ENCODE measurements at places on chromosomes 2 and 18.
A peak's percentile ranks its signal among the peaks of the same experiment; 100 is the strongest.

GRCh38 chr2:70789304-70790135 lies 923 bp downstream of the FIGLA start:
- DNase-seq, result no peak

DNA sequence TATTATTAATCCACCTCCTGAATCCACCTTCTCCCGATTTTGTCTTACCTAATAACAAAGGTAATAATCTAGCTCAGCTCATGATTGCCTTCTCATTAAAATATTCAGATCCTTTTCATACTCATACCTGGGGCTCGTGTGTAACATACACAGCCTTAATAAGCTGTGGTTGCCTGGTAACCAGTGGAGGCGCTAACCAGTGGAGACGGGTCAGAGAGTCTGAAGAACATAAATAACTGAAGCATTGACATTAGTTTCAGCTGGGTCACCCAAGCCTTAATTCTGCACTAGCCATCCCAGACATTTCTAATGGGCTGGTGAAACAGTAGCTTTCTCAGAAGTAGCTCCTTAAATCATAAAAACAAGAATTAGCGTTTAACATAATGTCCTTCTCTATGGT lies 14.8 kb upstream of the DTNA start:
- no peak for DNase-seq

GRCh38 chr18:40094441-40094840 lies 1860.6 kb upstream of the PIK3C3 start:
- peak; percentile 64 for DNase-seq

- peak; percentile 31 for DNase-seq
These were observed 1113.6 kb upstream of the PIK3C3 start for GRCh38 chr18:40841467-40841866.

DNA sequence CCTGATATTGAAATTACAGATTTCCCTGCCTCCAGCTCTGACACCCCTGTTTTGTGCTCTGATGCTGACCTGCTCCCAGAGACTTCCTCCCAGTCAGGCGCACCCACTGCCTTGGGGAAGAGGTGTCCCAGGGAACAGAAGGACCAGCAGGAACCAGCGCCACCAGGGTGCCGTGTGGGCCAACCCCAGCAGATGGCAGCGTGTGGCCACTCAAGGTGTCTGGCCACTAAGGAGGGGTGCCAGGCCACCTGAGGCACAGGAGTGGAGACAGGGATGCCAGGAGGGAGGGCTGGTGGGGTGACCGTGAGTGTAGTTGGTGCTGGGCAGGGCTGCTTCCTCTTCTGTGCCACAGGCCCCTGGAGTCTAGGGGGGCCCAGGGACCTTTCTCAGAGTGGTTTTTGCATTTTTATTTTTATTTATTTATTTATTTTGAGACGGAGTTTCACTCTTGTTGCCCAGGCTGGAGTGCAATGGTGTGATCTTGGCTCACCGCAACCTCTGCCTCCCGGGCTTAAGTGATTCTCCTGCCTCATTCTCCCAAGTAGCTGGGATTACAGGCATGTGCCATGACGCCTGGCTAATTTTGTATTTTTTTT lies 56.0 kb downstream of the TEX44 start:
- DNase-seq, result no peak

DNA sequence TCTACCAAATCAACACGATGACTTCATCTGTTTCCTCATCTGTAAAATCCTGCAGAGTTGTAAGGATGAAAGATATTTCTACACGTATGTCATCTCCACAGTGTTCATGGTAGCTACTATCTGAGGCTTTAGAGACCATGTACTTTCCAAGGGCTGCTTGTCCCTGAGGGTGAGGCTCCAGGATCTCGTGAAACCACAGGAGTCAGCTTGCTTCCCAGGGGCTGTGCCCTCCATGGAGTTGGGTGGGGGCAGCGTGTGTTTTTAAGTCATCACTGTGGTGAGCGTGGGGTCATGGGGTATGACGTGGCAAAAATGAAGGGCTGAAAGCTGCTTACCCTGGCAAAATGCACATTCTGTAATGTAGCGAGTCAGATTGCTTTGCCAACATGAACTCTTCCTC lies 81.6 kb downstream of the ASAP2 start:
- peak; percentile 98 for DNase-seq

GRCh38 chr2:196598846-196599245 lies 40.7 kb upstream of the CCDC150 start:
- DNase-seq, result no peak

- DNase-seq, result no peak
These were observed at the start of gene KCNS3 for GRCh38 chr2:17878281-17879136. Gene KCNS3 (plus strand): TSS chr2:17878667. CDS start chr2:17931009, 52,342 bp downstream.
